ENCODE measurements at places on chromosomes 13 and 19.
A peak's percentile ranks its signal among the peaks of the same experiment; 100 is the strongest.

GRCh38 chr13:92354583-92354982 lies 872.0 kb upstream of the GPC6 start:
- DNase-seq, result no peak

DNA sequence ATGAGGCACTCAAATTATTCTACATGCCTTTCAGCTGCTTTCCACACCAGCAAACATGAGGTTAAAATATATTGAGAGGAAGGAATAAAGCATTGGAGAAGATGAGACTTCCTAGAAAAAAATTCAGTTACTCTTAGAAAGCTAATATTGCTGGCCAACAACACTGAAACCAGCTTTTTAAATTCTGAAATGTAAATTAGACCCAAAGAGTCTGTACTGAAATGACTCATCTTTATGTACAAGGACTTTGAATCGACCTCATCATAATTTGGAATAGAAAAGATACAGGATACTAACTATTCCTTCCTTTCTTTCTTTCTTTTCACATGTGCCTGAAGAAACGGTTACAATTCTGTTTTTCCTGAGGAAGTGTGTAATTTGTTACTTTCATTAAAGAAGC lies 6.5 kb upstream of the HSPH1 start:
- DNase-seq, result no peak

- no peak for DNase-seq
Measured at GRCh38 chr19:15234431-15235130, 2.3 kb upstream of the EPHX3 start.

DNA sequence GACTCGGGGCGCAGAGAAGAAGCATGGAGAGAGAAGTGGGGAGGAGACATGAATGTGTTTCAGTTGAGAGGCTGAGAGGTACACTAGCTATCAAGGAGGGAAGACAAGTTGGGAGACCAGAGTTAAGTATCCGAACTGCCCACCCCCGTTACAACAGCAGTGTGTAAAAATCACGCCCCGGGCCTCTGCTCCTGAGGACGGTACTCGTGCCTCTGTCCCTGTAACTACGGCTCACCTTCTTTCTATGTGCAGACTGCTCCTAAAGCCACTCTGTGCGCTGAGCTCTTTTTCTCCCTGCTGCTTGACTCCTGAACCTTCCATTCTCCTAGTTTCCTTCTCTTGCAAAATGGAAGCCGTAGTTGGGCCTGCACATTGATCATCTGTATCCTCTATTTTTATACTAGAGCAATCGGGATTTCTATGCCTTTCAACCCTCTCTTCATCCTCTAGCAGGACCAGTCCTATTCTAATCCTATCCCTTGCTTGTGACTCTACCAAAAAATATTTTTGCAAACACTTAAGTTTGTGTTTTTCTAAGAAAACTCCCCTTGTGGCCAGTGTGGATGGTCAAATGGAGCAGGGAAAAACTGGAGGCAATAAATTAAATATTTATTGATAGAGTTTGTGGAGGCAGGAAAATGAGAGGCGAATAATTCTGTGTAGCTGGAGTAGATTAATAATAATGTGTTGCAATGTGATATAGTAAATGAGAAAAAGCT lies 569 bp downstream of the POLR1D start:
- no peak for DNase-seq

- peak; percentile 22 for DNase-seq
Measured at GRCh38 chr19:44803442-44804428, 5.2 kb upstream of the BCAM start.

DNA sequence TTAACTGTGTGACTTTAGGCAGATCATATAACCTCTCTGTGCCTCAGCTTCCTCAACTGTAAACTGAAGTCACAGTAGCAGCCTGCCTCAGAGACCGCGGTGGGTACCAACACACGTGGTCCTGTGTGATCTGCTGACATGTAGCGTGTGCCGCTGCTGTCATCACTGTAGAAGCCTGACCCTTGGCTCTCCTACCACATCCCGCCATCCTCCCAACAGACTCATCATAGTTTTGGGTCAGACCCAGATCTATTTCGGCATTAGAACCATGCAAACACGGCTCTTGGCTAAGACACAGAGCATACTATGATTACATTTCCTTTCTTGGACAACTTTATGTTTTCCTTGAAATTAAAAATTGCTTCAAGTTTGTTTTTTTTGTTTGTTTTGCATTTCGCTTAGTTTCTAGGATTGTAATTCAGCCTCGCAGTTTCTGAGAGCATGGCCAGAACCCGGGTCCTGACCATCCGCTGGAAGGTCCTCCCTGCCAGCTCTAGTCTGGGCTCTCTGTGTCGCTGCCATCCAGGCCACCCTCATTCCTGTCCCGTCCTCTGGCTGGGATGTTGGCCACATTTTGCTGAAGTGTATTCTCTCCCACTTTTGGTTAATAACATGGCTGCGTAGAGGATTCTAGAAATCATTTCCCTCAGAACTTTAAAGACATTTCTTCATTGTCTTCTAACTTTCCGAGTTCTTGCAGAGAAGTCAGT lies 53.0 kb downstream of the GGACT start:
- DNase-seq, result no peak

GRCh38 chr13:29934531-29935308 lies 84.3 kb upstream of the UBL3 start:
- no peak for DNase-seq

DNA sequence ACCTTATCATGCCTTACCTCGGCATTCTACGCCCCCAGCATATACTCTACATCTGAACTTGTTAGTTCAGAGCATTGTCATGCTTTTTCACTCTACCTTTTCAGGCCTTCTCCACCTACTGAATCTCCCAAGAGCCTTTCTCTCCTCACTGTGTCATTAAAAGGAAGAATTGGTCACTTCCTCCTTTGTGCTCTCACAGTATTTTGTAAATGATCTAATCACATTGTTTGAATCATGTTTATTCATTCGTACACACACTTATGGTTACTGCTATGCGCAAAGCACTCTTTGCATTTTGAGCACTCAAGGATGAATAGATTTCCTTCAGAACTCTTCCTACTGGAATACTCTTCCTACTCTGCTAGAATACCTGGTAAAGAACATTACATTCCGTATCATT lies 15.8 kb upstream of the ELF1 start:
- no peak for DNase-seq

GRCh38 chr19:47813304-47813994 lies 8.3 kb upstream of the CRX start:
- peak; percentile 69 for DNase-seq

- no peak for DNase-seq
Measured at GRCh38 chr13:99970651-99971575, 654 bp downstream of the ZIC5 start.

DNA sequence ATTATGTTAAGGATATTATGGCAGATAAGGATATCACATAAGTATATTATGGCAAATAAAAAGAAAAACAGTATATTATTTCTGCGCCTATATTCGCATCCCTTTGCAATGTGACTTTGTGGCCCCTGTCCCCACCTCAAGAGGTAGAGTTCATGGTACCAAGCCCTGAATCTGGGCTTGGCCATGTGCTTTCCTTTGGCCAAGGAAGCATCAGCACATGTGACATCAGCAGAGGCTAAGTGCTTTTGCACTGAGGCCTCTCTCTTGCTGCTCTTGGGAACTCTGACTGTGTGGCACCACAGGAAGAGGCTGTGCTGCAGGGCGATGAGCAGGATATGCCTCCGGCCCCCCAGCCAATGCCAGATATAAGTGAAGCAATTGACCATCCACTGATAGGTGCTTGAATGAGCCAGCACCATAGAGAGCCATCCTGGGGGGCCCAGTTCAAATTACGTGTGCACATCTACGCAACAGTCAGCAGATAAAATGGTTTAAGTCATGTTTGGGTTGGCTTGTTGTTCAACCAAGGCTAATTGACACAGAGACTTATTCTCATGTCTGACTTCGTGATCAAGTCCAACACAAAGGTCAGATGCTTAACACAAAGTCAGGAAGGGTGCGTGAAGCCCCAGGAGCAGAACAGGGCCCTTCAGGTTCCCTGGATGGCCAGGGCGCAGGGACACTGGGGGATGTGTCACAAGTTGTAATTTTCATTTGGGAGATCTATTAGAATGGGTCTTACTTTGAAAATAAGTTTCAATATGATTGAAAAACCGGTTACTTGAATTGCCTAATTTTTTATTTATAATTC lies 173.3 kb downstream of the COL4A1 start:
- no peak for DNase-seq

DNA sequence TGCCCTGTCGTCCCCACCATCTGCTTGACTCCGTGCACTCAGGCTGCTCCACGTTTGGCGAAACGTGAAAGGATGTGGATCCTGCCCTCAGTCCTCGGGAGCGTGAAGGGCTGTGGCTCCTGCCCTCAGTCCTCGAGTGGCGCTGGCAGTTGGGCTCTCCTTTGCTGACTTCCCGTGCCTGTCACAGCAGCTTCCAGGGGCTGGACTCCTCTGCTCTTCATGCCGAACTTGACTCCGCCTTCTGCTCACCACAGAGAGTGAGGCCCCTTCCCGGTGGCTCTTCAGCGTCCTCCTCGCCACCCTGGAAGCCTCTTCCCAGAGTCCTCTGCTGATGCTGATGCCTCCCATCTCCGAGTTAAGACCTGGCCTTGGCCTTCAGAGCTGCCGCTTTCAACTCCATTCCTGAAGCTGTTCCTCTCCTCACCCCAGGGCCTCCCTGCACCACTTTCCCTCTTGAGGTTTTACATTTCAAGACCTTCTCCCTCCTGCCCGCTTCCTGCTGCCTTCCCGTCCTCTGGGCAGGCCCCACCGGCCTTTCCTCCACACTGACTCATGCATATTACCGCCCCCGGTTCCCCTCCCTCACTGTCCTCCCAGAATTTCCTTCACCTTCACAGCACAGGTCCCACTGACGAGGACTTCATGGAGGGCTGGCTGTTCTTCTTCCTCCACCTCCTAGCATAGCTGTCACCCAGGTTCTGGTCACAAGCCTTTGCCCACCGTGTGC lies 111.7 kb downstream of the SHISA2 start:
- no peak for DNase-seq

- no peak for DNase-seq
Measured at GRCh38 chr13:70534466-70534865, 426.2 kb upstream of the KLHL1 start.

DNA sequence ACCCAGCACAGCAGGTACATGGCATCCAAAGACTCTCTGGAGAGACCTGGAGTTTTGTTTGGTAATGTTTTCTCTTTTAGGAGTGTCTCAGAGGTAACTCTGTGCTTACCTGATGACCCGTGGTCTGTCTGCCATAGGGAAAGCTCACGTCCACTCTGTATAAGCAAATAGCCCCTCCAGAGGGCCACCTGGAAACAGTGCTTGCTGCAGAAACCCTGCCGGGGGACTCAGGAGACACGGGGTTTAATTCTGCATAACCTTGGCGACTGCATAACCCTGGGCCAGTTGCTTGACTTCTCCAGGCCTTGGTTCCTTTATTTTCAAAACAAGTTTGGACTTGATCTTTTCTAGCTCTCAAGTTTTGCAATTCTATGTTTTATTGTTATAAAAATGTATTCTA lies 187.2 kb upstream of the SOX1 start:
- no peak for DNase-seq

DNA sequence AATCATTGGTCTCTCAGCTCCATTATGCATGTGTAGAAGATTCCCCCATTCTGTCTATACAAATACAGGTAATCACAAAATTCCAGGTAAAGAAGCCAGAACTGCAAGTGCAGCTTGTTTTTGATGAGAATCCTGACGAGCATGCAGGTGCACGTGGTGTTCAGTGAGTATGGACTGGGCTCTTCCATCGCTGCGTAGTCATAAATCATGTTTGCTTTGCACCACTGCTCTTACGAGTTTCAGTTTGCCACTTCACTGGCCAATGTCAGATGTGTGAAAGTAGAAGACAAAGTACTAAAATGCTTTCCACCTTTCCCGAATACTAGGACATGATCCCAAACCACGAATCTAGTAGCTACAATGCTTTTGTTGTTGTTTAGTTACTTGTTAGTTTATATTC lies 390.7 kb downstream of the LIG4 start:
- no peak for DNase-seq

GRCh38 chr13:20230913-20231838 lies 943 bp downstream of the GJB6 start:
- no peak for DNase-seq

DNA sequence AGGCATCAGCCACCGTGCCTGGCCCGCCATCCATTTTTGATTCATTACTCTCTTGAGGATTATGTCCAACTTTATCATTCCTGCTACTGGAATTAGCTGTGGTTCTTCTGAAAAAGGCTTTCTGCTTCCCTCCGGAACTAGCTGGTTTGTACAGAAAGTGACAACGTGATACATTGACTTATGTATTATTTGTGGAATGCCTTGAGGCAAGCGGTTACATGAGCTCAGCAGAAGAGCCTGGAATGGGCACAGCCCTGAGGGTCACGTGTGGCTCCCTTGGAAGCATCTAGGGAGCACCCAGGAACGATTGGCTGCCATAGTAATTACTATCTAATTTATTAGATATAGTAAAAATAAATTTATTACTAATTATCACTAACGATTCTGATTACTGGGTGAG lies 14.4 kb upstream of the RETN start:
- DNase-seq, result peak; percentile 40

DNA sequence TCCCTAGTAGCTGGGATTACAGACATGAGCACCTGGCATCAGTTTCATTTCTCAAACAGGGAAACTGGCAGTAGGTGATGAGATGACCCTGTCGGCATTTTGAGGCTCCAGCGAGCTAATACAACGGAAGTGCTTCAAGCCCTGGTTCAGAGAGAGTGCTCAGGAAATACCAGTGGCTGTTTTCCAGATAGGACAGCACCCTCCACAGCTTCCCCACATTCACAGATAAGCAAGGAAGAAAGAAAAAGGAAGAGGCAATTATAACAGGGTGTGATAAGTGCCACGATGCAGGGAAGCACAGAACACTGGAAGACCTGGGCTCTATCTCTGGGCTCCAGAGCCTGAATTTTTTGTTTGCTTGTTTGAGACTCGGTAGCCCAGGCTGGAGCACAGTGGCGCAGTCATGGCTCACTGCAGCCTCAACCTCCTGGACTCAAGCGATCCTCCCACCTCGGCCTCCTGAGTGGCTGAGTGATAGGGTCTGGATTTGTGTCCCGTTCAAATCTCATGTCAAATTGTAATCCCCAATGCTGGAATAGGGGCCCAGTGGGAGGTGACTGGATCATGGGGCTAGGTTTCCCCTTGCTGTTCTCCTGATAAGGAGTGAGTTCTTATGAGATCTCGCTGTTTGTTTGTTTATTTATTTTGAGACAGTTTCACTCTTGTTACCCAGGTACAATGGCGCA lies 43.5 kb downstream of the PIN1 start:
- no peak for DNase-seq

GRCh38 chr13:82011355-82011754 lies 1670.4 kb upstream of the SPRY2 start:
- no peak for DNase-seq

GRCh38 chr19:2305452-2306280 lies 2.3 kb downstream of the LINGO3 start:
- no peak for DNase-seq

All from myocyte (in vitro differentiated cells).